HL-60 (cell line): ENCODE measurements at places on chromosomes 7 and 10.
A peak's percentile ranks its signal among the peaks of the same experiment; 100 is the strongest.

DNA sequence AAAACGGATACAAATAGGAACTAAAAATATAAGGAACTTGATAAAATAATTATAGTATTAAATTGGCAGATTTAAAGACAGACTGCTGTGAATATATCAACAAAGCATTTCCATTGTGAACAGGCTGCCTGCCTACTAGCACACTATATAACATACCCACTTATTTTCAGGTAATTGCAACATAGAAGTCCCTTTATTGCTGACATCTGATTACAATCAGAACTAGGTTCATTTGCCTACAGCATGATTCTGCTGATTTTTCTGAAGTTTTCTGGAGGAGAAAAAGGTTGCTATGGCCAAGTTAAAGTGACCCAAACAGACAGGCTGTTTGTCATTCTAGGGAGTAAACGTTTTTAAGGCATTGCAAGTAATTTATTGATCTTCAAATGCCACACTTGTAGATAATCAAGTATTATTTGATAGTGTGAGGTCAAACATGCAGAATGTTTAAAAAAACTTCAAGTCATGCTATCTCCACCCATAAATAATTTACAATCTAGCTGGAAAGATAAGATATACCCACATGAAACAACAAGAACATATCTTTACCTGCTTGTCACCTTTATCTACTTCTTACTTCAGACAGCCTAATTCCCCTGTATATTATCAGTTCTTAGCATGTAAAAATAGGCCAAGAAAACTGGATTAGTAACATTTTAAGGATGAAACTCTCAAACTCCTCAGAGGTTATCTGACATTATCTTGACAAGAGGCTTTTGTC, 40.5 kb downstream of the MTPN start:
- DNase-seq: no peak

DNA sequence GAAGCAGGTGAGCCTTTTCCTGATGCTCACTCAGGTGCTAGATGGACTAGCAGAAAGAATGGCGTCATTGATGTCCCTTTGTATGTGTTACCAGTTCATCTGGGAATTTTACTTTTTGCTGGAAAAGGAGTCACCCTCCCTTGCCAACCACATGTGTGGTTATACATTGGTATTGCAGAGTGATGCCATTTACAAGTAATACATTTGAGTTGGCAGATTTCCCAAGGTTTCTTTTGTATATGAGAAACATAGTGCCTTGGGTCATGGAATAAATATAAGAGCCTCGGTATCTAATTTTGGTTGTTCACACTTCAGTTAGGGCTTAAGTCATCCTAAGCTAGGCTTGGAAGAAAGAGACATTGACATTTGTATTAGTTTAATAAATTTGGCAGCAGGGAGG, 10.4 kb upstream of the ATXN7L1 start:
- DNase-seq: no peak

GRCh38 chr10:121696854-121697253, 98.6 kb upstream of the FGFR2 start:
- DNase-seq: peak; percentile 25

DNA sequence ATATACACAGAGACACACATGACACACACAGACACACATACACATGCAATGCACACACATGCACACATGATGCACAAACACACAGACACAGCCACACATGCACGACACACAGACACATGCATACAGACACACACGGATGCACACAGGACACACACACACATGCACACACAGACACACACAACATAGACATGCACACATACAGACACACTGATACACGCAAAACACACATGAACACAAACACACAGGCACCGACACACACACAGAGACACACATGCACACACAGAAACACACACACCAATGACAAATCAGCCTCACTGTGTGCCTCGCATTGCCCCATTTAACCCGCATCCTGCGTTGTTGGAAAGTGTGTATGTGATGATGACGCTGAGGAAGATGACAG, 232.4 kb downstream of the ADARB2 start:
- DNase-seq: no peak

- DNase-seq: no peak
Observed at GRCh38 chr10:99982728-99983127, 27.0 kb downstream of the DNMBP start.

- DNase-seq: no peak
Observed at GRCh38 chr7:47970761-47971160, 8.7 kb downstream of the HUS1 start.

DNA sequence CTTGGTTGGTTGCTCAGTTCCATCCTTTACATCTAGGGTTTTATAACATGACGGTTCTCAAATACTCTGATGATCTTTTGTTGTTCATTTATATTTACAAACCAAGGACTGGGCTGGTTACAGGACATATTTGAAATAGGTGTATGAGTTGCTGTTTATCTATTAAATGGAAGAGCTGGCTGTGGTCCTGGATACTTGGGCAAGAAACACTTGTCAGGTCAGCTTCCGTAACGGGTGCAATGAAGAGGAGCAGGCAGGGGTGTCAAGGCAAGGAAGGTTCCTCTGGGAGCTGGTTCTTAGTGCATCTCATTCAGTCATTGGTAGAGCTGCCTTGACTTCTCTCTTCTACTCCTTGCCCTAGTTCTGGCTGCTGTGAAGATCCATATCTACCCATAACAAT, 4.8 kb upstream of the TMEM26 start:
- DNase-seq: no peak

- DNase-seq: no peak
Observed at GRCh38 chr10:35259769-35260397, 76.4 kb upstream of the CCNY start.

DNA sequence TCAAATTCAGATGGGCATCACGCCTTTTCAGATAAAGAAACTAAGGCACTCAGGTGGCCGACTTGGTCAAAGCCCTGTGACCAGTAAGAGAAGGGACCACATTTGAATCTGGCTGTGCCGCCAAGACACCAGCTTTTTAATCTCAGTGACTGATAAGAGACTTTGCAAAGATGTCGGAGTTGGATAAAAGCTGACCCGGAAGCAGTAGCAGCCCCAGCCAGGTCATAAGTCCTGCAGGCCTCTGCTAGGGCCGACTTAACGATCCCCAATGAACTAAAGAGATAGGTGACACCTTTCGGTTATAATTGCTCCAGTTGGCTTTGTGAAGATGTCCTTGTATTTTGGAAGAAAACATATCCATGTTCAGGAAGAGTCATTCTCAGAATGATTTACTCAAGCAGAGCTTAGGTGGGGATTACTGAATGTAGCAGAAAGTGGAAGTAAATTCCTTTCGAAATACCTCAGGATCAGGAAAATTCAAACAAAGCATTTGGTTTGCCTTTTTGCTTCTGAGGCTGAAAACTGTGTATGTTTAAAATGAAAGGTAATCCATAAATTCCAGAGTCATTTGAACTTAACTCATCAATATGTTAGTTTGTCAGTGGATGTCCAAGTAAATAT, 164.2 kb upstream of the PITRM1 start:
- no peak for DNase-seq

GRCh38 chr7:99720800-99721595, 14.0 kb downstream of the CYP3A7 start:
- no peak for DNase-seq

- DNase-seq: no peak
Observed at GRCh38 chr10:126857178-126857806, 47.9 kb upstream of the DOCK1 start.

- DNase-seq: no peak
Observed at GRCh38 chr7:22962775-22963350, 51.1 kb downstream of the HYCC1 start.

- DNase-seq: no peak
Observed at GRCh38 chr10:2414562-2414961, 652.8 kb upstream of the PFKP start.

DNA sequence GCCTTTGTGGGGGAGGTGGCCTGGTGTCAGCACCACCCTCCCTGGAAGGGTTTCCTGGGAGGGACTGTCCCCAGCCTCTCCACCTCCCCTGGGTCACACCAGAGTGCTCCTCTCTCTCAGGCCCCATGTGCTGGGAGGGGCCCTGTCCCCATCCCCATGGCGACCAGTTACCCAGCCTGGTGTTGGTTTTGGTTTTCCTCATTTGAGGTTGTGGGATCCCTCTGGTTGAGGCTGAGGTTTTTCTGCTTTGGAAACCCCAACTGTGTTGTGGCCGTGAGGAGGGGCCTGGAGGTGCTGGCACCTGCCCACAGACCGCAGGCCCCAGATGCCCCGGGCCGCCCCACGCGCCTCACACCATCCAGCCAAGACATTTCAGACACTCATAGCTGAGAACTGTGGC, 106.3 kb downstream of the GRK5 start:
- peak; percentile 77 for DNase-seq

DNA sequence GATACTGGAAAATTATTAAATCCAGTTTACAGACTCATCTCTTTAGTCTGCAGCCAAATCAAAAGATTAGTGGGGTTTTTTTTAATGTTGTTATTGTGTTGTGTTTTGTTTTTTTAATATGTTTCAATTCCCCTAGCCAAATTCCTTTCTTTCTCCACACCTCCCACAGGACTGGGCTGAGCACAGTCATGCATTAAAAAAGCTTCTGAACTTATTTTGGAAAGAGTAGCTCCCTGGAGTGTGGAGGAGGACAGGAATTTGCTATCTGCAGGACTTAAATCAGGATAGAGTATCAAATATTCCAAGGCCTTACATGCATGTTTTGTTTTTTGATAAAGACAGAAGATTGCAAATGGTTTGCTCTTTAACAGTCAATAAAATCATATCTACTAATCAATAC, 90.7 kb downstream of the GNAI1 start:
- DNase-seq: no peak

DNA sequence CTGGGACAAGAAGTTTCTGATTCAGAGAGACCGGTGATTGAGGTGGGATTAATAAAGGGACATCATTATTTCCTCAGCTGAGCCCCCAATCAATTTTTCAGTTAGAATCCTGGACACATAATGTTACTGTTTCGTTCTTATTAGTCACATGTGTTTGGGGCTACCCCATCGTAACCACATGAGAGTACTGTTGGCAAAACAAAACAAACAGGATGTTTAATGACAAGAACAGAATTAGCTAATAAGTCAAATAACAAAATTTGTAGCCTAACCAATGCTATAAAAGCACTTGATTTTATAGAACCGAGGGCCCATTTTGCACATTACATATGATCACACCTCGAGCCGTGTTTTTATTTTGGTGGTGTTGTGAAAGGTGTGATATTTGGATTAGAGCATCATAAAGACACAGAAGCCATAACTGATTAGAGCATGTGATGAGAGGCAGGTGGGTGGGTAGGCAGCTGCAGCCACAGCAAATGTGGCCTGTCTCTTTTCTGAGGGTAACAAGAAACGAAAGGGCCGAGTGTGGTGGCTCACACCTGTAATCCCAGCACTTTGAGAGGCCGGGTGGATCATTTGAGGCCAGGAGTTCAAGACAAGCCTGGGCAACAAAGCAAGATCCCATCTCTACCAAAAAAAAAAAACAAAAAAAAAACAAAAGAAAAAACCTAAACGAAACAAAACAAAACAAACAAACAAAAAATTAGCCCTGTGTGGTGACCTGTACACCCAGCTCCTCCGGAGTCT, 1.8 kb upstream of the VWC2 start:
- DNase-seq: no peak

- no peak for DNase-seq
Observed at GRCh38 chr7:45181991-45182855, 24.6 kb downstream of the RAMP3 start.

DNA sequence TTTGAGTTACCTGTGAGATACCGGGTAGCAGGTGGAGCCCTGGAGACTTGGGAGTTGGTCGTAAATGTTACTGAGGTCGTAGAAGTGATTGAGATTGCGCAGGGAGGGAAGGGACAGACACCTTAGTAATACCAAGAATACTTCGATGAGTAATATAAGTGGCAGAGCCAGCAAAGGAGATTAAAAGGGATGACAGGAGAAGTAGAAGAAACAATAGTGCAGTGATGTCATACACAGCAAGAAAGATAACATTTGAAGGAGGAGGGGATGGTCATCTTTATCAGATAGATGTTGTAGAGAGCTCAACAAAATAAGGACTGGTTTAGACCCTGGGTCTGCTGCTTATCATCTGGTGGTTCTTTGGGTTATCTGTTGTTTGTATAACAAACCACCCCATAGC, 5.0 kb downstream of the BCCIP start:
- DNase-seq: no peak

DNA sequence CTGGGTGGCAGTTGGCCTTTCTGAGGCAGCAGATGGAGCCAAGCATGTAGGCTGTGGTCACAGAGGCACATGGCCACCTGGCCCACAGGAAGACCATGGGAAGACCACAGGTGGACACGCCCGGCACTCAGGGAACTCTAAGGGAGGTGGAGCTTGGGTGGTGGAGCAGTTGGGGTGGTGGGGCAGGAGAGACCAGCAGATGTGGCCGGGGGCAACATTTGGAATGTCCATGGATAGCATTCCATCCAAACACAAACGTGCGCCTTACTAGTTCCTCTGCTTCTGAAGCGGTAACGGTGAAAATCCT, 290.9 kb downstream of the PTPRN2 start:
- no peak for DNase-seq

DNA sequence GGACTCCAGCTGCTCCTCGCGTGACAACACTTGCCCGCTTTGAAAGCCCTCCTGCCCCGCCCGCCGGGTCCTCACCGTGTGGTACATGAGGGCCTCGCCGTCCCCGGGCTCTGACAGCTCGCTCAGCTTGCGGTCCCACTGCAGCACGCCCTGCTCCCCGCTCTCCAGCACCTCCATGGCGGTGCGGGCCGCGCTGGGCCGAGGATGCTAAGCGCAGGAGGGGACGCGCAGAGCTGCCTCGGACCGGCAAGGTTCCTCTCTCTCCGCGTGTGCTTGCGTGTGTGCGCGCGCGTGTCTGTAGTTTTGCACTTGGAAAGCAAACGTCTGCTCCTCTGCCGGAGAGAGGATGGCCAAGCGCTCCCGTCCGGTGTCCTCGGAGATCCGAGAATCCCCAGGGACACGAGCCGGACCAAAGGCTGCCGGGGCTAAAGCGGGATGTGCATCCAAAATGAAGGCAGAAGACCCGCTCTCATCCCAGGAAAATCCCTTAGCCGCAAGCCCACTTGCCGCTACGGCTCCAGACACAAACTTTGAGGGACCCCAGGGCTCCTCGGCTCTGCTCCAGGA, at the start of gene CREB3L2:
CREB3L2 (minus strand) TSS at position 558 of the 567 bp plus-strand sequence; CDS start at position 177, 381 bp downstream.
- DNase-seq: peak; percentile 53

- DNase-seq: no peak
Observed at GRCh38 chr10:20237586-20237985, 421.4 kb downstream of the PLXDC2 start.

DNA sequence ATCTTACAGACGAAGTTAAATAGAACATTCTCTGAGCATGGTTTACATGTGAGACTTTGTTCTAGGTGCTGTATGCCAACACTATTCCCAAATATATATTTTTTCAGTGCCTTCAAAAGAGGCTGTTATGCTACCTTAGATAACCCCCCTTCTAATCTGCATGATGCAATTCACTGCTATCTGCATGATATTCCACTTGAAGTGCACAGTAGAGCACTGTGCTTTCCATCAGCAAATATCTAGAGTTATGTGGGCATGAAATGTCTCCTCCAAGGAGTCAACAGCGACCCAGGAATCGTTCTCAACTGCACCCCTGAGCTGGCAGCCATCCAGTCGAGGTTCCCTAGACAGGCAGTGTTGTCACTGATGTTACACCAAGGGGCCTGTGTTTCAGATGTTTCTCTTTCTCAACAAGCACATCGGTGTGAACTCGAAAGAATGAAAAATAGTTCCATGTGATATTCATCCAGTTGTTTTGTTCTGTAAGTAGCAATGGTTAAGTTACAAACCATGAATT, 88.3 kb downstream of the PDE1C start:
- no peak for DNase-seq
